ENCODE measurements at places on chromosomes 5 and 9.

DNA sequence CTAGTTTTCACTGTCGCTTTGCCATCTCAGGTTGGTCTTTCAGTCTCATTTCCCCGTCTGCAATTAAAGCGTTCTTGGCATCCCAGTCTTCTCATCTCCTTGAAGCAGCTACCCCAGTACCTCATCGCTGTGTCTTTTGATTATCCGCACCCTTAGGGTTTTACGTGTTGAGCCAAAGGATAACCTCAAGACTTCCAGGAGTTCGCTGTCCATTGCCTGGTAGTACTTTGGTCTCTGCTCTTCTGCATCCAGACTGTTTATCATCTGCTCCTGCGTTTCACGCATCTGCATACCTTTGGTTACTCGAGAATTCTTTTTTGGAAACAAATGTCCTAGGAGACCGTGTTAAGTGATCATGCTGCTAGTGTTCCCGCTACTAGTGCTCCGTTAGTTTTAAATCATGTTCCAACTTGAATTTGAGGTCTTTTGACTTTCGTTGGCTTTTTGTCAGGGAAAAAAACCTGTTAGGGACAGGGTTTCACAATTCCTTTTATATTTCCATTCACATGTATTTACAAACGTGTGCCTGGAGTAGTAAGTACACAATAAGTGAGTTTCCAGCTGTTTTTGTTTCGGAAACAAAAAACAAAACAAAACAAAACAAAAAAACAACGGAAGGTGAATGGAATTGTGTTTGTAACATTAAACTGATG, 888 bp downstream of the RABGAP1 start:
- no peak for DNase-seq

- DNase-seq = no peak
Observed at GRCh38 chr9:105647595-105648349, 14.5 kb upstream of the TAL2 start.

- no peak for DNase-seq
Observed at GRCh38 chr9:83367326-83367725, 170.9 kb downstream of the FRMD3 start.

DNA sequence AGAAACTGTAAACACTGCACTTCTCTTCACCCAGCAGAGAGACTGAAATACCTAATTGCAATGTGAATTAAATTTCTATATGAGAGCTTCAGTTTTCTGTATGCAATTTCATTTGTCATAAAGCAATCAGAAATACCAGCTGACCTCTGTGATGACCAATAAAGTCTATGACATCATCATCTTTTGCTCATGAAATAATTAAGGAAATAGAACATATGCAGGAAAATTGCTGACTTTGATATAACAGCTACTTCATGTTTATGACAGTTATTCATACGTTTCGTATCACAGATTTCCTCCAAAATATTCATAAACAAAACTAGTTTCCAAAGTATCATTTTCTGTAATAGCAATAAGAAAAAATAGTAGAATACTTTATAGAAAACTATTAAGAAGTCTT, 652.3 kb downstream of the SLCO4C1 start:
- DNase-seq = no peak

DNA sequence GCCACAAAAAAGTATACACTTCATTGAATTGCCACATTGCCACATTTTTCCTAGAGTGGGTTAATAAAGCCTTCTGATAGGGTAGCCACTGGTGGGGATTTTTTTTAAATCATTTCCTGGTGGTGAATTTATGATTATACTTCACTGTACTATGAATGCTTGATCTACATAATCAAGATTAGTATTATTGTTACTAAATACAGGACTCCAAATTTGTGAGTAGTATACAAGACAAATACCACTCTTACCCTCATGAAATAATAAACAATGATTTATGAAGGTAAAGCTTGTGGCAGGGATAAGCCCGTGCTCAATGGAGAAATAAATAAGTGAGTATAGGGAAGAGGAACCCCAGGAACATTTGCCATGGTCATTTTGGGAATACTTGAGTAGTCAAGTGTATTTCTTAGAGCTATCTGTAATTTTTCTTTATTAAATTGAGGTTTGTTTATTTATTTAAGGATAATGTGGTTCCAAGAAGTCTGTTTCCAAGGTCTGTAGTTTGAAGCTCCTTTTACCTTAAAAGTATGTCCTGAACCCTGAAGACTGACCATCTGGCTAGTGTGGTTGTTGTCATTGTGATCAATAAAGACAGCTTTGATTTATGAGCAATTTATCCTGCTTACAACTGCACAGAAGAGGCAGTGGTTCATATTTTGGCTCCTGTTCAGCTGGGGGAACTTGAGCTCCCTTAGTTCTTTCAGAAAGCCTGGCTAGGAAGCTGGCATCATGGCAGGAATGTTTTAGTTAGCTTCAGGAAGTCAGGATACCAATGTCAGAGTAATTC, 118.6 kb downstream of the ZSWIM6 start:
- no peak for DNase-seq

GRCh38 chr5:139394123-139394653, 716 bp downstream of the PROB1 start:
- DNase-seq = no peak

- DNase-seq = no peak
Observed at GRCh38 chr5:5025774-5026408, 114.2 kb upstream of the ADAMTS16 start.

DNA sequence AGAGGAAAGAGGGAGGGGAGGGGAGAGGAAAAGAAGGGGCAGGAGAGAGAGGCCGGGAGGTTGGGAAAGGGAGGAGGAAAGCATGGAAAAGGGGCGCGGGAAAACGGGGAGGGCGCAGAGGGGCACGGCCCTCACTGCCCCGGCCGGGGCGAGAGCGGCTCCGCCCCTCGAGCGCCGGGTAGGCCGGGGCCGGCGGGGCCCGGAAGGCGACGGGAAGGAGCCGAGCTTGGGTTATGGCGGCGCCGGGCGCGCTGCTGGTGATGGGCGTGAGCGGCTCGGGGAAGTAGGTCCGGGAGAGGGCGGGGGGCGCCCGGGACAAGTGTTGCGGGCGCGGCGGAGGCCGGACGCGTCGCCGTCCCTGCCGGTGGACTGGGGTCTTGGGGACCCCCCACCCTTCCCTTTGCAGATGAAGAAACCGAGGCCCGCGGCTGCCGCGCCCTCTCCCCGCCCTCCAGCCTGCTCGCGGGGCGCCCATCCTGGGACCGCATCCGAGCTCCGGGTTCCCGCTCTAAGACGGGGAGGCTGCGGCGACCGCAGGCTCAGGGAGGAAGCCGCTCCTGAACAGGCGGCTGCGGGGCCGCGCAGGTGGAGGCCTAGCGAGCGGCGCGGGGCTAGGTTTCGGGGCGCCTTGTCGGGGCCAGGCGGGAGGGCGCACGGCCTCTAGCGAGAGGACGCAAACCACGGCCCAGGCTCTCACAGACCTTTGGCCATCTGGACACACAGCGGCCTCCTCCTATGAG, at the start of gene IDNK:
Gene IDNK, plus strand, starts transcription at position 205 of the 740 bp plus-strand sequence. Its CDS starts 29 bp downstream, at position 234.
- peak; percentile 16 for DNase-seq

DNA sequence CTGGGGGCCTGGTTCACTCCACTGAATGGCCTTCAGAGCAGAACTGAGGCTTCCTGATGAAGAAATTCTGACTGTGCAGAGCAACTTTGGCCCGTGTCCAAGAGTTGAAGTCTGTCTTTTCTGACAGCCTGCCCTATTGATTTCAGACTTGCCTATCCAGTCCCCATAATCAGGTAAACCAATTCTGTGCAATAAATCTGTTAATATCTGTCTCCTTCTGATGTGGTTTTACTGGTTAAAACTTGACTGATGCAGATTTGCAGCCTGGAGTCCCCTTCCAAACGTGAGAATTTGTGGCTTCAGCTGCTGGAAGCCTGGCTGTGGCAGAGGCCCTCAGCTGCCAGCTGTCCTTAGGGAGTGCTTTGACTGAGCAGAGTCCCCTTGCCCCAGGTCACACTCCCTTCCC, 283.9 kb upstream of the ANKRD55 start:
- DNase-seq = no peak

- no peak for DNase-seq
Observed at GRCh38 chr9:96320749-96321280, 18.8 kb upstream of the HSD17B3 start.

GRCh38 chr5:56717253-56717987, 97.9 kb upstream of the MAP3K1 start:
- DNase-seq = no peak

DNA sequence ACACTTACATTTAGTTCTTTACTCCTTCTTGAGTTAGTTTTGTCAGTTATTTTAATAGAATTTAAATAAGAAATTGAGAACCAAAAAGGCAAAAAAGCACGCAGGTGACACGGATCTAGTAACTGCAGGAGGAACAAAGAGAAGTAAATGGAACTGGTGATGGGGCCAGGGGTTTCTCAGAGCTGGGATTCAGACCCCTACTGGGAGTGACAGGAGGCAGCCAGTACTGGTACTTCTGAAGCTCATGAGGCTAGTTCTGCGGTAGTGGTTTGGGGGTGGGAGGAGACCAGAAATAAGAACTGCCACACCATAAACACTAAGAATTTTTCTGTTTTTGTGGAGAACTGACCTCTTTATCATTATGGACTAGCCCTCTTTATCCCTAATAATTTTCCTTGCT, 48.2 kb downstream of the OXCT1 start:
- DNase-seq = no peak

- DNase-seq = no peak
Observed at GRCh38 chr5:110590187-110590586, 136.3 kb downstream of the TMEM232 start.

DNA sequence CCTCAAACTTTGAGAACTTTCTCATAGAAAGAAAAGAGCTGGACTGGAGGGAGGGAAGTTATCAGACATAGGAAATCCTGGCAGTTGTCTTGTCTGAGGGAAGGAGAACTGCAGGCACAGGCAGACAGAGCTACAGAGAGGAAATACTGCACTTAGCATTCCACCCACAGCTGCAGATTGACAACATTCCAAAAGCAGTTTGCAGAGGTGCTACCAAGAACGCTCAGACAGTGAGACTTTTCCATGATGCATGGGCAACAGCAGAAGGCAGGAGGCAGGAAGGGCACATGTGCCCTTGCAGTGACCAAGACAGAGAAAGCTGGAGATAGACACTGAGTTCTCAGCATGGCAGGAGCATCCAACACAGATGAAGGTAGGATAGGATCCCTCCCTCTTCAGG, 327.5 kb upstream of the ZNF462 start:
- no peak for DNase-seq

DNA sequence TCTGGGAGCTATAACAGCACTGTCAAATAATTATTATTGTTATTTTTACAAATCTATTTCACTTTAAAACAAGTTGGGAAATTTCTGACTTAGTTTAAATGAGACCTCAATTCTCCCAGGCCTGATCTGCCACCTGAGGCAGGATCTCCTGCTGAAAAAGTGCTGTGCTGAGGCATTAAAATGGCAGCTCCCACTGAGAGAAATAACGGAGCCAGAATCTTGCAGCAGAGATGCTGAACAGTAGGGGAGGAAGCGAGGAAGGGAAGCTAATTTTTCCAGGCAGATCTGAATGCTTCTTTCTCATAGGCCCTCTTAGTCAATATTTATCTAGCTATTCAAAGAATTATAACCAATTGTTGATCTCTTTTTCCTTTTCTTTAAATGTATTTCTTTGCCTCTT, 196.3 kb downstream of the ZNF462 start:
- DNase-seq = no peak

DNA sequence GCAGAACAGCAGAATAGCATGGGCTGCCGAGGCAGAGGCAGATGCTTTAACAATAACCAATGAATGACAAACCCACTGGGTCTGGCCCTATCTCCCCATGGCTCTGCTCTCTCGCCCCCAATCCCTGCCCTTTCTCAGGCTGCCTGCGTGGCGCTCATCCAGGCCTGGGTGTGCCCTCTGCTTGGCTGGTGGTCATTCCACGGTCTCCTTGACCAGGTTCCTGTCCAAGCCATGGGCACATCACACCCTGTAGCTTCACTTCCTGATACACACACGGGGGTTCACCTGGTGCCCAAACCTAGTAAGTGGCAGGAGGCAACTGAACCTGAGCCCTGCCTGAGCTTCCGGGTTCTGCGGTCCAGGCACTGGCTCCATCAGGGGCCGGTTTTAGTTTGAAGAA, 87.6 kb downstream of the DAP start:
- DNase-seq = no peak

Data from stimulated activated CD8-positive, alpha-beta memory T cell treated with anti-CD3 and anti-CD28 coated beads, Interleukin-4, amount 100 ng/mL, for 1 hour (primary cell).